ENCODE measurements at places on chromosomes 7 and 10.

GRCh38 chr10:70656489-70656888, 15.8 kb upstream of the ADAMTS14 start:
- peak; percentile 90 for DNase-seq

DNA sequence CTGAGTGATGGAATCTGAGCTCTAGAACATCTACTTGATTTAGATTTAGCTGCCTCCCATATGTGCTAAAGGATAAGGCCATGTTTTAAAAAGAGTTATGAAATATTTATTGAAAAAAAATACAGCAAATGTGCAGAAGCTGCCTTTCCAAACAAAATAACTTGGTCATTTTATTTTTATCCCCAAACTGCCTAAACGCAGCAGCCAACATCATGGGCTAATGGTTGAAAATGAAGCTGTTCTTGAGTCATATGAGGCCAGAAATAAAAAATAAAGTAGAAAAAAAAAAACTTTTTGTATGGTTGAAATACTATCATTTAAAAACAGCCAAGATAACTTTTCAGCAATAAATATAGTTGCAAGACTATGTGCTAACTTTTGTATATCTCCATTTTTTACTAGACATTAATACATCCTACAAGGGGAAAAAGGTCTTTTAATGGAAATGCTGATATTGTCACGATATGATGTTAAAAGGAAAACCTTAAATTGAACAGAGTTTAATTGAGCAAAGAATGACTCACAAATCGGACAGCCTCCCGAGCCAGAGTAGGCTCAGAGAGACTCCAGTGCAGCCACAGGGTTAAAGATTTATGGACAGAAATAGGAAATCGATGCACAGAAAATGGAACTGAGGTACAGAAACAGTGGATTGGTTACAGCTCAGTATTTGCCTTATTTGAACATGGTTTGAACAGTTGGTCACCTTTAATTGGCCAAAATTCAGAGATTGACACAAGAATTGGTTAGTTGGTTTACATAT, 305.8 kb downstream of the MDFIC start:
- DNase-seq, result no peak

- peak; percentile 65 for DNase-seq
Observed at GRCh38 chr7:45921699-45922519, 837 bp upstream of the IGFBP3 start.

DNA sequence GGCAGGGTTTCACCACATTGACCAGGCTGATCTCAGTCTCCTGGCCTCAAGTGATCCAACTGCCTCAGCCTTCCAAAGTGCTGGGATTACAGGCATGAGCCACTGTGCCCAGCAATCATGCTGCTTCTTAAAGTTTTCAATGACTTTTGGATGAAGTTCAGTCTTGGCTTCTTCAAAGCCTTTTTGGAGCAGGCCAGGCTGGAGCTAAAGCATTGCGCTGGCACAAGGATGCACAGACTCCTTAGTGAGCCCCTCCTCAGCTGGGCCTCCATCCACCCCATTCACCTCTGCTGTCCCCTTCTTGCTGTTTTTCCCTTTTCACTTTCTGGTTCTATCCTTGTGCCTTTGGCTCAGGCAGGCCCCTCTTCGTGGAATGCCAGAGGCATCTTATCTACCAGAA, 638.6 kb downstream of the TYW1 start:
- no peak for DNase-seq

DNA sequence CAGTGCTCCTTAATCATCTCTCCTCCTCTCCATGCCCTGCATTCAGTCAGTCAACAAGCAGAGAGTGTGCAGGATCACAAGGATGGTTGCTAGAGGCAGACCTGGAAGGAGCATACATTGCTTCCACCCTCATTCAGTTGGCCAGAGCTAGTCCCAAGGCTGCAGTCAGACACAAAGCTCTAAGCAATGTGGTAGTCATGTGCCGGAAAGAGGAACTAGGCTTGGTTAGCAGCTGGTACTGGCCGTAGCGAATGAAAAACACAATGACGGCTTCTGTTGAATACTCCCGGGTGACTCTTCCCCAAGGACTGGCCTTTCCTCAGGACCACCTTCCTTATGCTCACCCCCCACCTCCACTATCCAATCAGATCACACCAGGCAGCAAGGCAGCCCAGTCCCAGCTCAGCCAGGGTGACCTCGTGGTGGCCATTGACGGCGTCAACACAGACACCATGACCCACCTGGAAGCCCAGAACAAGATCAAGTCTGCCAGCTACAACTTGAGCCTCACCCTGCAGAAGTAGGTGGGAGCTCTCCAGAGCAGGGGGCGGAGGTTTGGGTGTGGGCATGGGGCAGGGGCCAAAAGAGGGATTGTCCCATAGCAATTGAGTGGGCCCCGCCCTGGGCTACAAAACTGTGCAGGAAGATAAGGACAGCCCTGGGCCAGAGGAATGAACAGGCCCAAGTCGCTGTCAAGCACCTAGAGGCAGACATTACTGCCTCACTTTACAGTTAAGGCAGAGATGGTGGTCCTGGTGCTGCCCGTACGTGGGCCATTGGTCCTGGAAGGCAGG, 10.9 kb downstream of the LDB3 start:
- DNase-seq, result no peak

DNA sequence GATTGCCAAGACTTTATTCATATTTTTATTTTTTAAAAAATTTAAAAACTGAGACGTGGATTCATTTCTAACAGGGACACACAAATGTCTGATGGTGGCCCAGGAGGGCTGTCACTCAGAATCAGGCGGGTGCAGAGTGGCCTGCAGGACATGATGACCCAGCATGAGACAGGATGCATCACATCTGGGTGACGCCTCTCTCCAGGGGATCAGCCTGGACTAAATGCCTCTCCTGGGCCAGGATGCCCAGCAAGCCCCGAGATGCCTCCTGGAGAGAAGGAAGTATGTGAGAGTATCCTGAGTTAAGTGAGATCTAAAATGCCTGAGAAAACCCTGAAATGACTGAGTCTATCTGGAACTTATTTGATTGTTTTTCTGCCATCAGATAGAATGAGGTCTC, 16.9 kb upstream of the MTURN start:
- no peak for DNase-seq

GRCh38 chr7:120981117-120981516, 7.4 kb upstream of the CPED1 start:
- no peak for DNase-seq

GRCh38 chr10:91462423-91462822, 52.3 kb downstream of the HECTD2 start:
- DNase-seq, result peak; percentile 14

GRCh38 chr7:150842018-150842417, 10.3 kb upstream of the AOC1 start:
- no peak for DNase-seq

DNA sequence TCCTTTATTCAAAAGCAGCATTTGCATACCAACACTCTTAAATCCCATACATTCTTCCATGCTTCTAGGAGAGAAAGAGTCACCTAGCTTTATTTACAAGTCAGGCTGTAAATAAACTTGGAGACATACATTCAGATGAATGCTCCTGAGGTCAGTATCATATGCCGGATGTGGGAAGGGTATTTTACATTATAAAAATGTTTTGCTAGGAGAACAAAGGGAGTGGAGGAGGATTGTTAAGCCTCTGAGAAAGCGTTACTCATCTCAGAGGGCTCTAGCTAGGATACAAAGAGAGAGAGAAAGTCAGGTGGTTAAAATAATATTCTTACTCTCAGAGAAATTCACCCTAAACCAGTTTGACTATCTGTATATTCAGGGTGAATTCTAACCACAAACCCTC, 300.9 kb upstream of the NPSR1 start:
- no peak for DNase-seq

- DNase-seq, result no peak
Observed at GRCh38 chr10:32865170-32865569, 92.9 kb downstream of the ITGB1 start.

GRCh38 chr10:7998831-7999230, 55.7 kb upstream of the GATA3 start:
- no peak for DNase-seq

GRCh38 chr7:103134836-103135554, 13.9 kb downstream of the NAPEPLD start:
- DNase-seq, result no peak

Data from hepatic stellate cell (primary cell).